ENCODE measurements at places on chromosomes 2 and 18. TPM values are rescaled to one million over a fixed set of nuclear protein-coding genes. Genes with fewer than 3 reads are reported as not detected.

The SERPINB4 gene
- 0.35 TPM for total RNA-seq

The SELENOI gene
- total RNA-seq: 46.7 TPM

The INHA gene
- not detected for total RNA-seq

The IL36B gene
- not detected for total RNA-seq

The CFAP53 gene
- total RNA-seq: 2.2 TPM

The HMSD gene
- total RNA-seq: 0.17 TPM

The CNDP2 gene
- 835 TPM for total RNA-seq
